Osteoblast (primary cell): ENCODE measurements at places on chromosomes 6 and 20. TPM values are rescaled to one million over a fixed set of nuclear protein-coding genes. Genes with fewer than 3 reads are reported as not detected.

Gene RNASET2
- 41.3 and 47.8 TPM in 2 replicates for total RNA-seq

Gene BPIFB4
- not detected in 2 replicates for total RNA-seq

GRCh38 chr6:139020689-139021088, 7.9 kb upstream of the ABRACL start:
- H3K36me3 ChIP-seq, result no peaks in the 10 kb centered on the region
- no peak overlapping the region for H3K4me3 ChIP-seq
- H3K27ac ChIP-seq, result no peak overlapping the region
- DNase-seq, result no peak
- H3K27me3 ChIP-seq, result no peaks in the 10 kb centered on the region
- H3K4me1 ChIP-seq, result no peaks in the 10 kb centered on the region

GRCh38 chr6:154629127-154629526, 104.1 kb upstream of the SCAF8 start:
- no peaks in the 10 kb centered on the region for H3K27me3 ChIP-seq
- no peaks in the 10 kb centered on the region for H3K36me3 ChIP-seq
- no peak overlapping the region for H3K27ac ChIP-seq
- no peak overlapping the region for H3K4me3 ChIP-seq
- DNase-seq, result no peak
- H3K4me1 ChIP-seq, result no peaks in the 10 kb centered on the region

- no peak overlapping the region for H3K27ac ChIP-seq
- peaks cover 25% of the 10 kb centered on the region for H3K27me3 ChIP-seq
- H3K36me3 ChIP-seq, result no peaks in the 10 kb centered on the region
- no peaks in the 10 kb centered on the region for H3K4me1 ChIP-seq
Observed at GRCh38 chr20:1212607-1213396, 9.5 kb downstream of the C20orf202 start.

DNA sequence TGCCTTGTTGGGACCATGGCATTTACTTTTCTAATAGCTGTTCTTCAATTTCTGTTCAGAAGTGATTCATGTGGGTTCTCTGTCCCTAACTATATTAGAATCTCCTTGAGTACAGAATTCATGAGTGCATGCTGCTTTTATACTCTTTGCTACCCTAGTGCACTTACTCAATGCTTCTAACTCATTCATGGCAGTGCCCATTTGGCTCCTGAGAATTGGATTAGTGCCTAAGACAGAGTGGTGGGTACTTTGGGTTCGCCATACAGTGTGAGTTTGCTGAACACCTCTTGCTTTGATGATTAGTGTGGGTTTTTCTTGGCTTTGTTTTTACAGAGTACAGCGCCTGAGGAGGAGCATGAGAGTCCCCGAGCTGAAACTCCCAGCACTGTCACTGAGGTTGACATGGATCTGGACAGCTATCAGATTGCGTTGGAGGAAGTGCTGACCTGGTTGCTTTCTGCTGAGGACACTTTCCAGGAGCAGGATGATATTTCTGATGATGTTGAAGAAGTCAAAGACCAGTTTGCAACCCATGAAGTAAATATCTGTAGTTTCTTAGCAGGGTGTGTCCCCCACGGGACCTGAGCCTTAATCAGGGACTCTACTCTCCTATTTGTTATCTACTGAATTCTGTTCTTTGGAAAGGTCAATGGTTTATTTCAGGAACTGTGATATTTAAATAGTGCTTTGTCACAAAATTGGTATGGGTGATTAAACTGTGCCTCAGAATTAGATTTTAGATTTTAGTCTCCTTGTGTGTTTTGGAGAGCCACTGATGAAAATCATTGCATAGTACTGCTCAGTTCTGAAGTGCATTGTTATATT, 150.7 kb downstream of the UTRN start:
- no peaks in the 10 kb centered on the region for H3K27me3 ChIP-seq
- DNase-seq, result peak; percentile 84
- H3K27ac ChIP-seq, result peak overlapping the region; percentile 7
- peaks cover 48% of the 10 kb centered on the region for H3K36me3 ChIP-seq
- peaks cover 17% of the 10 kb centered on the region for H3K4me1 ChIP-seq

DNA sequence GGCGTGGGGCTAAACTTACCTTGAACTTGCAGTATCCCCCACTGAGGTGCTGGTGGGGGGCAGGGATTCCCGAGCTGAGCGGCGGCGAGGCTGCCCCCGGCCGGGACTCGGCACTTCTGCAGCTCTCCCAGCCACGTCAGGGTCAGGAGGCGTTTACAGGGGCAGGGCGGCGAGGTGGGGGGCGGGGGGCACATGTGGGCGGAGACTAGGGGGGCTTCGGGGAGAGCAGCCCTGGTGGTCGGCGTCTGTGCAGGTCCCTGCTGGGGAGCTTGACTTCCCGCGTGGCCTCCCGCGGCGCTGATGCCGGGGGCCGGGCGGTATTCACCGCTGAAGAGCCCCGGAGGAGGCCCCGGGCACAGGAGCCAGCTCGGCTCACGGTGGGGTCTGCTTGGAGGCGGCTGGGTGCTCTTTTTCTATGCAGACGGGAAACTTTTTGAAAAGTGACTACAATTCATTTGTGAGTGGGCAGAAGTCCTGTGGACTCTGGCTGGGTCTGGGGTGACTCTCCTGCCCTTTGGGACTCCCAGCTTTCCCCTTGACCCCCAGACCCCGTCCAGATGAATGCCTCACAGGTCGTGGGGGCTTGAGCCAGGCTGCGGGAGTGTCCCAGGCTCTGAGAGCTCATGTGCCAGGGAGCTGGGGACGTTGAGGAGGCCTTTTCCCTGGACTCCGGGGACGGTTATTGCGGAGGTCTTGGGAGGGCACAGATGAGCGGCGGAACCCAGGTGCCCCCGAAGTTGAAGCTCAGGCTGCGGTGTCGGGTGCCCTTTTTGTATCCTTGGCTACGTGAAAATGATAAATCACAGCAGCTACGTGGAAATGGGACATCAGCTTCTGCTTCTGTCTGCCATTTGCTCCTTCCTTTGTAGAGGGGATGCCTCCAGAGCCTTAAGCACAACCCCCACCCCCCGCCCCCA, 75.9 kb upstream of the GATA5 start:
- no peaks in the 10 kb centered on the region for H3K36me3 ChIP-seq
- H3K27ac ChIP-seq, result no peak overlapping the region

DNA sequence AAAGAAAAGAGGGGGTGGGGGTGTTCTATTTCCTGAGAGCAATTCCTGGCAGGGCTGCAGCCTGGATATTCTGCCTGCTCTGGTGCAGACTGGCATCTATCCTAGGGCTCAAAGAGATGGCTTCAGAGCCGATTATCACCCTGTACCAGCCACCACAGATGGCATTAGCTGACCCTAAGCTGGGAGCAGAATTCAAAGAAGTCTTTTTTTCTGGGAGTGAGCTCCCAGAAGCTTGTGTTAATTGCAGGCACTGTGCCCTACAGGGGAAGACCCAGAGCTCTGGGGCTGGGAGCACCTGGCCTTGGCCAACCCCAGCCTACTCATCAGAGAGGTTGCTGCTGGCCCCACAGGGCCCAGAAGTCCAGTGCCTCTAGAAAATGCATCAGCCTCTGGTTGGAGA, 85.9 kb downstream of the PXDC1 start:
- peaks cover 3% of the 10 kb centered on the region for H3K27me3 ChIP-seq
- H3K27ac ChIP-seq, result no peak overlapping the region
- H3K36me3 ChIP-seq, result no peaks in the 10 kb centered on the region
- no peaks in the 10 kb centered on the region for H3K4me1 ChIP-seq
- H3K4me3 ChIP-seq, result no peak overlapping the region

GRCh38 chr6:159941286-159942113, 27.4 kb upstream of the IGF2R start:
- H3K4me1 ChIP-seq, result peaks cover 15% of the 10 kb centered on the region
- no peaks in the 10 kb centered on the region for H3K36me3 ChIP-seq
- no peaks in the 10 kb centered on the region for H3K27me3 ChIP-seq
- no peak overlapping the region for H3K4me3 ChIP-seq

- H3K36me3 ChIP-seq, result no peaks in the 10 kb centered on the region
- H3K27me3 ChIP-seq, result no peaks in the 10 kb centered on the region
- DNase-seq, result no peak
- no peak overlapping the region for H3K4me3 ChIP-seq
- no peak overlapping the region for H3K27ac ChIP-seq
Observed at GRCh38 chr6:15911753-15912504, 217.0 kb upstream of the MYLIP start.

DNA sequence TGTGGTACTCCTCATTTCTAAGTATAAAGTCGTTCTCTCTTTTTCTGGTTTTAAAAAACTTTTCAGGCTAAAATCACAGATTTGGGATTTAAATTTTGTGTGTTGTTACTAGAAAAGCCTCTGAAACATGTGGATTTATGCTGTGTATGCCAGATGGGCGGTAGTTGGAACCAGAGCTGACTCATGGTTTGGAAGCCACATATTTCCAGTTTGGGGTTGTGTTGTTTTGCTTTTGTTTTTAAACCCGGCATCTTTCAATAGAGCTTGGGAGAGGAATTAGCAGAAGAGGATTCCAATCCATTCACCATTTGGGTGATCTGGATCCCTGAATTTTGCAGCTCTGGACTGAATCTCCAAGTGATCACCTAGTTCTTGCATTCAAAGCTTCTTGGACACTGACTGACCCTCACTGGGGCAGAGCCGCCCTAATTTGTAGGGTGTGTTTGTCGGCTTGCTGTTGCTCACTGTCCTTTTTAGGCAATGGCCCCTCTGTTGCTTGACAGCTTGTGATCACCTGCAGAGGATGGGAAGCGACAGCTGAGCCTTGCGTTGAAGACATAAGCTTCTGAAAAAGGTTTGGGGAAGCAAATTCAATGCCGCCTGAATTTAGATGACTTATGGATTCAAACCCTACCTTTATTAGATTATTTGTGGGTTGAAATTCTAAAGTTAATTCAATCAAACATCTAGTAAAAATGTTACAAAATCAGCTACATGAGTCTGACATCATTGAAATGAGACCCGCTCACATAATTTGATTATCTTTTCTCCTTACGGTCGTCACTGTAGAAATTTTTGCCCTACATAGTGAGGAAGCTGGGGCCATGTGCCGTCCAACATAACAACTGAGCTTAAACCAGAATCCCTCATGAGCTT, 79.9 kb upstream of the CD83 start:
- peak overlapping the region; percentile 19 for H3K27ac ChIP-seq
- H3K4me3 ChIP-seq, result peak overlapping the region; percentile 55
- H3K27me3 ChIP-seq, result no peaks in the 10 kb centered on the region
- H3K36me3 ChIP-seq, result no peaks in the 10 kb centered on the region

- H3K27me3 ChIP-seq, result no peaks in the 10 kb centered on the region
- H3K4me3 ChIP-seq, result no peak overlapping the region
- H3K4me1 ChIP-seq, result no peaks in the 10 kb centered on the region
- DNase-seq, result no peak
- no peaks in the 10 kb centered on the region for H3K36me3 ChIP-seq
Observed at GRCh38 chr6:163906006-163906710, 491.6 kb downstream of the QKI start.

DNA sequence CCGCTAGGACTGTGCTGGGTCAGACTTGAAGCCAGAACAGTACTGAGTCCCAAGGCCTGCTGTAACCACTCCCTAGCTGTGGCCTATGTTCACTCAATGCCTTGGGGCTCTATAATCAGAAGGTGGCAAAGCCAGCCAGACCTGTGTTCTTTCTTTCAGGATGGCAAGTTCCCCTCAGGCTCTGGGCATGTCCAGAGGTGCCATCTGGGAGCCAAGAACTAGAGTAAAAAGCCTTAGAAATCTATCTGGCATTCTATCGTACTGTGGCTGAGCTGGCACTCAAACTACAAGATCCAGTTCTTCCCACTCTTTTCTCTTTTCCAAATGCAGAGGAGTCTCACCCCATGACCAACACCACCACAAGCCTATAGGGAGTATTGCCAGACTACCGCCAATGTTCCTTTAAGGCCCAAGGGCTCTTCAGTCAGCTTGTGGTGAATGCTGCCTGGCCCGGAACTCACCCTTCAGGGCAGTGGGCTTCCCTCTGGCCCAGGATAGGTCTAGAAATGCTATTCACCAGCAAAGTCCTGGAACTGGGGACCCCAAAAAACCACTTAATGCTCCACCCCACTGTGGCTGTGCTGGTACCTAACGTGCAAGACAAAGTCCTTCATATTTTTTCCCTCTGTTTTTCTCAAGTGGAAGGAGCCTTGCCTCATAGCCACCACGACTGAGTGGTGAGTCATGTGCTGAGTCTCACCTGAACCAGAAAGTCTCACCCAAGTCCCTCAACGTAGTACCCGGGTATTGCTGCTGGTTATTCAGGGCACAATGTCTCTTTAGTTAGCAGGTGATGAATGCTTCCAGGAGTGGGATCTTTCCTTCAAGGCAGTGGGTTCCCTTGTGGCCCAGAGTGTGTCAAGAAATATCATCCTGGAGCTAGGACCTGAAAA, 8.6 kb upstream of the SIRPB2 start:
- H3K4me1 ChIP-seq, result no peaks in the 10 kb centered on the region
- H3K4me3 ChIP-seq, result no peak overlapping the region
- H3K36me3 ChIP-seq, result no peaks in the 10 kb centered on the region
- no peak for DNase-seq
- H3K27me3 ChIP-seq, result peaks cover 34% of the 10 kb centered on the region
- H3K27ac ChIP-seq, result no peak overlapping the region

- no peak overlapping the region for H3K27ac ChIP-seq
- H3K27me3 ChIP-seq, result no peaks in the 10 kb centered on the region
- H3K36me3 ChIP-seq, result no peaks in the 10 kb centered on the region
- no peaks in the 10 kb centered on the region for H3K4me1 ChIP-seq
- no peak for DNase-seq
Observed at GRCh38 chr6:43907789-43908472, 137.9 kb downstream of the VEGFA start.

- DNase-seq, result peak; percentile 15
- no peak overlapping the region for H3K4me3 ChIP-seq
- no peaks in the 10 kb centered on the region for H3K36me3 ChIP-seq
- no peaks in the 10 kb centered on the region for H3K4me1 ChIP-seq
- no peak overlapping the region for H3K27ac ChIP-seq
Observed at GRCh38 chr6:124443541-124443940, 518.7 kb upstream of the RNF217 start.

DNA sequence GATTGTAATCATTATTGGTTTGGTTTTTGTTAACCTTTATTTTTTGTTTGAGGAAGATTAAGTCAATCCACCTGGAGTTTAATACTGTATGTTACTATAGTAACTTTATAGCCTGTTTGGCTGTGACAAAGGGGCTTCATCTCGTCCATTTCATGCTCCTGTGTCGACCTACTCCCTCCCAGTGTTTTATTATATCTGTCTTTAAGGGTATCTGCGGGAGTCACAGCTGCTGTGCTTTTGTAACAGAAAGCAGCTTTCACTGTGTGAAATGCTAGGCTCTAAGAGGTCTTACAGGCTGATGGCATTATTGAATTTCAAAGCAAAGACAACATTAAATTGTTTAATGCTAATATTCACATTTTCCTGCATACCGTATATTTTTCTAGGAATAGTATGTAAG, 698.0 kb upstream of the POU3F2 start:
- H3K36me3 ChIP-seq, result no peaks in the 10 kb centered on the region
- no peak overlapping the region for H3K4me3 ChIP-seq
- no peaks in the 10 kb centered on the region for H3K4me1 ChIP-seq
- no peak overlapping the region for H3K27ac ChIP-seq
- DNase-seq, result no peak
